ENCODE measurements at places on chromosomes 13 and 19. TPM values are rescaled to one million over a fixed set of nuclear protein-coding genes. Genes with fewer than 3 reads are reported as not detected.
A peak's percentile ranks its signal among the peaks of the same experiment; 100 is the strongest.

The SERPINE3 gene
- not detected for total RNA-seq

The JSRP1 gene
- 0.18 TPM for total RNA-seq

The PPM1N gene
- total RNA-seq: 0.86 TPM

The NLRP5 gene
- total RNA-seq: not detected

- peak; percentile 59 for DNase-seq
Observed at GRCh38 chr19:52535771-52536447, 8.4 kb downstream of the ZNF808 start.

DNA sequence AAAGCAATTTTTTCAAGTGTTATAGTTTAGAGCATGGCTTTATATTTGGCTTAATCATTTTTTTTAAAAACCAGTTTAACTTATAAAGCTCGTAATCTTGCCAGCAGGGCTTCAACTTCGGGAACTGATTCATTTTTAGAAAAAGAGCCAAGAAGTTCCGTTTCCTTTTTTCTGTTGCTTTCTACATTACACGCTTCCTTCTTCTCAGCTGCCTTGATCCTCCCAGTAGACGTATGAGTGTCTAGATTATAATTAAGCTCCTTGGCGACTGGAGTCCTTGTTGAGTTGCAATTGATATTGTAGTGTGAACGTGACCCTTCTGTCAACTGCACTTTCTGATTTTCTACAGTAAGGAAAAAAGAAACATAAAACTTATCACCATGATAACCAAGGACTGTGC, 497.2 kb downstream of the DIAPH3 start:
- DNase-seq: no peak

The ZNF816 gene
- total RNA-seq: 0.75 TPM

DNA sequence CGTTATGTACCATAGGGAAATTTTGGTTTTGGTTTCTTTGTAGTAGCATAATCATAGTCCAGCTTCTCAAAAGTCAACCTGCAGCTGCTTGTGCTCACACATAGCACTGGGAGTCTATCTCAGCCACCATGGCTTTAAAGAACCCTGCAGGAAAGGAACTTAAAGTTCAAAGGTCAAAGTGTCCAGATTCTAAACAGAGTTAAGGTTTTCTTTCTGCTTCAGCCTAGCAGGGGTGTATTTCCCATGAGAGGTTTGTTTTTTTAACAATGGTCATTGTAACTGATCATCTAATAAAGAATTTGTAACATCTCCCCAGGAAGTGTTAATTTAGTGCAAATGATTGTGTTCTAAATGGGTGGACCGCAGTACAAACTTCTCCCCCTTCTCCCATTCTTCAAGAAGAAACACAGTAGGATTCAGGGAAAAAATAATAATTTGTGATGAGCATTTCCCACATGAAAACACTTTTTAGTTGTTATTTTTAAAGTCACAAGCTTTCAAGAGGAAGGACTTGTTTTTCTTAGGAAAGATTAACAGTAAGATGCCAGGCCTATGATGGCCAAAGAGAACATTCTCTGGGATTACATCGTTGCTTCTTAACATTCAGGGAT, 168.0 kb downstream of the EFNB2 start:
- no peak for DNase-seq

DNA sequence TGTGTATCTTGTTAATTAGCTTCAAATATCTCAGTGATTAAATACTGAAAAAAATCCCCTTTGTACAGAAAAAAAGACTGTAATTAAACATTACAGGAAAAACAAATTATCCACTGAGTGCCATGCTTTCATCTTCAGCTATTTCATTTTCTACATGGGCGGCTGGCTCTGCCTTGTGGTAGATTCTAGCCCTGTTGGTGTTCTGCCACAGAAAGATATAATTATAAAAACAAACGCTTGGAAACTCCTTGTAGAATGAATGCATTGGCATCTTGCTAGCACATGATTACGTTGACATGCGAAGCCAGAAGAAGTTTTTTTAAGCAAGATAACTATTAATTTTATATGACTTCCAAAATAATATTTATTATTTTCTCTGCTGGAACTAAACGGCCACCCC, 496.8 kb downstream of the MYO16 start:
- DNase-seq: no peak

The CLEC17A gene
- not detected for total RNA-seq

The CEACAM16 gene
- total RNA-seq: not detected

The ADAT3 gene
- total RNA-seq: 4.5 TPM

- DNase-seq: no peak
Observed at GRCh38 chr19:38527466-38528136, 90.2 kb downstream of the MAP4K1 start.

- no peak for DNase-seq
Observed at GRCh38 chr19:46892252-46893179, 31.7 kb downstream of the ARHGAP35 start.

The SIGLEC6 gene
- total RNA-seq: 0.20 TPM

DNA sequence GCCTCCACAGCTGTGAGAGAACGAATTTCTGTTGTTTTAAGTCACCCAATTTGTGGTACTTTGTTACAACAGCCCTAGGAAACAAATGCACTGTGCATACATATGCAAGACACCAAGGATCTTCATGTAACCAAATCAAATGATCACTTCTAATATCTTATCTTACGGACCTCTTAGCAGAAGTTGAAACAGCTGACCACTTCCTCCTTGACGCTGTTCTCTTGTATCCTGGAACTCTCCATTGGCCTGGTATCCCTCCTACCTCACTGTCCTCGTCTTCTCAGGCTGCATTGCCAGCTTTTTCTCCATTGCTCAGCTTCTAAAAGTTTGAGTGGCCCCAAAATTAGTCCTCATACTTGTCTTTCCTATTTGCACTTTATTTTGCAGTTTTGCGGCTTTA, 200.4 kb downstream of the DLEU7 start:
- DNase-seq: no peak

The ZNF878 gene
- 0.10 TPM for total RNA-seq

- DNase-seq: no peak
Observed at GRCh38 chr19:3309724-3310123, 56.7 kb upstream of the NFIC start.

The WASF3 gene
- 8.5 TPM for total RNA-seq

The VSTM2B gene
- not detected for total RNA-seq

The ITGBL1 gene
- 0.81 TPM for total RNA-seq

DNA sequence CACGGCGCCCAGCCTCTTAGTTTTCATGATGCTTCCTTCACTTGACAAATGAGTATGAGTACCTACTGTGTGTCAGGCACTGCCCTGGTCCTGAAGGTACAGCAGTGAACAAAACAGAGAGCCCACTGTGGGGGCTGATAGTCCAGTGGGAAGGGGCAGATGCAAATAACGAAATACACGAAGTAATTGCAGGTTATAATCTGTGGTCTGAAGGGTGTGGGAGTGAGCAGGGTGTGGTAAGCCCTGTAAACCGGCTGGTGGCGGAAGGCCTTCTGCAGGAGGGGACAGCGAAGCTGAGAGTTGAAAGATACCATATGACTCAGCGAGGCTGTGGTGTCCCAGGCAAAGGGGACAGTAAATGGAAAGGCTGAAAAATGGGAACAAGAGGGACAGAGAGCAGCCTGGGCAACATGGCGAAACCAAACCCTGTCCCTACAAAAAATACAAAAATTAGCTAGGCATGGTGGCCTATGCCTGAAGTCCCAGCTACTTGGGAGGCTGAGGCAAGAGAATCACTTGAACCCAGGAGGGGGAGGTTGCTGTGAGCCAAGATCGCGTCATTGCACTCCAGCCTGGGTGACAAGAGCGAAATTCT, 60.5 kb downstream of the MAP4K1 start:
- no peak for DNase-seq

GRCh38 chr19:29841559-29842367, 30.0 kb downstream of the CCNE1 start:
- no peak for DNase-seq

The IL4I1 gene
- 0.13 TPM for total RNA-seq

DNA sequence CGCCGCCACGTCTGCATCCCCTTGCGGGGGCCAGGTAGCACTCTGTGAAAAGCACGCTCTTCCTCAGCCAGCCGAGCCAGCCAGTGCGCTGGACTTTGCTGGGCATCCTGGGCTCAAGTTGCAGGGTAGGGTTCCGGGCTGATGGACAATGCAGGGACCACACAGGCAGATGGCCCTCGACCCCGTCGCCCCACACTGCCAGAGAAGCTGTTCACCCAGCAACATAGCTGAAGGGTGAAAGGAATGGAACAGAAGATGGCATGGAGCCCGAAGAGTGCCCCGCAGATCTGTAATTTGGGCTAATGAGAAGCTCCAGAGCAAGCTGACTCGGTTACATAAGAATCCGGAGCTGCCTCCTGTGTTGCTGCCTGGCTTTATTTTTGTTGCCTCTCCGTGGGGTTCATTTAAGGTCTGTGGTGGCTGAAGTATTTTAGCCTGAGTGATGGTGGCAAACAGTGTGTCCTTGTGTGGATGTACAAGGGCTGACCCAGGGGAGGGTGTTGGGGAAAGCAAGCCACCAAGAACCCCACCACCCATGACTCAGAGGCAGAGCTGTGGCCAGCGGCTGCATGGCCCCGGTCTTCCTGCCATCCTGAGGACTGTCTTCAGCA, 105.8 kb downstream of the SOX1 start:
- no peak for DNase-seq
